ENCODE measurements at places on chromosomes 2 and 18. TPM values are rescaled to one million over a fixed set of nuclear protein-coding genes. Genes with fewer than 3 reads are reported as not detected.

TBR1 gene
- total RNA-seq = not detected

VSNL1 gene
- total RNA-seq = not detected

SPHKAP gene
- not detected for total RNA-seq

NYAP2 gene
- not detected for total RNA-seq

DNA sequence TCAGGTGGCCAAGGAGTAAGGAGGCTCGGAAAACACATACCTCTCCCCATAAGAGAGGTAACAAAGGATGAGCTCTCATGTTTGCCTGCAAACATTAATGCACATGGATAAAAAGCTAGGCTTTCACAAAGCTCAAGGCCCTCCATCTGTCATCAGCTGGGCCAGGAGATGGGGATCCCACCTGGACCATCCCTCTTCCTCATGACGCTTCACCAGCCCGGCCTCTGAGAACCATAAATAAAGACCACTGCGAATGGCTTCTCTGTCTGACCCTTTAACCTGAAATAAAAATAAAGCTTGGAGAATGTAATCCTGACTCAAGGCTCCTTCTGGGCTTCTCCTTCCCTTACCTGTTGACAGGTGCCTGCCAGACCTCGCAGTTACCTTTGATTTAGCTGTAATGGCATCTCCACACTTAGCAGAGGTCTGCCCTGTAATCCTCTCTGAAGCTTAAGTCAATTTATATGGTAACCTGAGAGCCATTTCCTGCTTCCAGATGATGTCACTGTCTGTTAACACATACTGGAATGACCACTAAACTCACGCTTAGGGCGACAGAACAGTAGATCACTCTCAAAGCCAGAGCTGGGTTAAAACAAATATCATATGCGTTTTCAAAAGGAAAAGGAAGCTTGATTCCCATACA, 29.3 kb upstream of the FOXI3 start:
- DNase-seq = peak; percentile 58

GRCh38 chr2:54380670-54381069, 75.5 kb upstream of the SPTBN1 start:
- no peak for DNase-seq

- DNase-seq = no peak
Observed at GRCh38 chr2:4077017-4077416, 373.6 kb downstream of the DCDC2C start.

DNA sequence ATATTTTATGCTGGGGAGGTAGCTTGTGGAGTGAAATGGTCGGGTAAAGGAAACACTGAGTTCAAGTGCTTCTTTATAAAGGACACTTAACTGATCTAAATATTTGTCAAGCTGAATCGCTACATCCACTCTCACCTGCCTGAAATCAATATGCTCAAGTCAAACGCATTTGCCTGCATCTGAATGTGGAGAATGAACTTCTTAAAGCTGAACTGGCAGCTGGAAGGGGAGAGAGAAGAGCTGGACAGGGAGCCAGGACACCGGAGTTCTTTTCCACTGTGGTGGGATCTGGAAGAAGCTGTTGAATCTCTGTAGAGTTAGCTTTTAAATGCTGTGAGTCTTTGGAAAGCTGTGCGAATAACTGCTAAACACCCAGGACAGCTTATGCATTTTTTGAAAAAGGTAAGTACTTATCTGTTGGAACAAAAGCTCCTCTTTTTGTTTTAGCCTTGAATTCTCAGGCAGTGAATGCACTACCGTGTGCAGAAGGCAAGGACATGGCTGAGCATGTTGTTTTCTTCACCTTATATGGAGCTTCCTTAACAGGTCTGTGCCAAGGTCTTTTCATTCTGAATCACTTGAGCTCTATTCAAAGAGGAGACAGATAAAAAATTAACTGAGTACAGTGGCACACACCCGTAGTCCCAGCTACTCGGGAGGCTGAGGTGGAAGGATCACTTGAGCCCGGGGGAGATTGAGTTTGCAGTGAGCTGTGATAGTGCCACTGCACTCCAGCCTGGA, 74.2 kb upstream of the KLF7 start:
- no peak for DNase-seq

- DNase-seq = no peak
Observed at GRCh38 chr18:33581856-33582255, 3.8 kb downstream of the ASXL3 start.

- DNase-seq = no peak
Observed at GRCh38 chr18:36464126-36464651, 166.7 kb downstream of the FHOD3 start.

- no peak for DNase-seq
Observed at GRCh38 chr18:61694236-61694635, 198.6 kb downstream of the RNF152 start.

DNA sequence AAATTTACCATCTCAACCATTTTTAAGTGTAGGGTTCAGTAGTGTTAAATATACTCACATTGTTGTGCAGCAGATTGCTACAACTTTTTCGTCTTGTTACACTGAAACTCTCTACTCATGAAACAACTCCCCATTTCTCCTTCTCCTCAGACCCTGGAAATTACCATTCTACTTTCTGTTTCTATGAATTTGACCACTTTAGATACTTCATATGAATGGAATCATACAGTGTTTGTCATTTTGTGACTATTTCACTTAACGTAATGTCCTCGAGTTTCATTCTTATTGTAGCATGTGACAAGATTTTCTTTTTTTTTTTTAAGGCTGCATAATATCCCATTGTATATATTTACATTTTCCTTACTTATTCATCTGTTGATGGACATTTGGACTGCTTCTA, 203.8 kb downstream of the PLCL1 start:
- no peak for DNase-seq

- DNase-seq = no peak
Observed at GRCh38 chr2:121236650-121237180, 48.3 kb downstream of the TFCP2L1 start.

GRCh38 chr2:120852200-120852815, 116.6 kb downstream of the GLI2 start:
- DNase-seq = no peak

- DNase-seq = no peak
Observed at GRCh38 chr2:201887773-201888425, 81.6 kb downstream of the CDK15 start.

GRCh38 chr18:32389191-32389590, 81.5 kb downstream of the GAREM1 start:
- DNase-seq = no peak

- DNase-seq = no peak
Observed at GRCh38 chr18:76568731-76569130, 73.7 kb upstream of the ZNF516 start.

Data from A172 (cell line).